Uterine smooth muscle cell (primary cell): ENCODE measurements at places on chromosomes 6 and 20. TPM values are rescaled to one million over a fixed set of nuclear protein-coding genes. Genes with fewer than 3 reads are reported as not detected.

Gene MUC22
- not detected in 2 replicates for total RNA-seq

Gene DLK2
- 0.66 and 1.1 TPM in 2 replicates for total RNA-seq

Gene ROS1
- total RNA-seq = 2.0 TPM in 2 replicates

Gene RBM12
- 35.9 and 49.8 TPM in 2 replicates for total RNA-seq

Gene ARMH2
- total RNA-seq = not detected in 2 replicates

Gene ZNF391
- total RNA-seq = 1.7 and 3.0 TPM in 2 replicates

Gene KCNS1
- 1.00 and 1.6 TPM in 2 replicates for total RNA-seq

Gene SEMG1
- total RNA-seq = not detected in 2 replicates

Gene KIFC1
- 15.0 and 57.7 TPM in 2 replicates for total RNA-seq

Gene ANKEF1
- 1.00 and 1.9 TPM in 2 replicates for total RNA-seq

Gene ID4
- 15.8 and 18.6 TPM in 2 replicates for total RNA-seq

Gene LGSN
- not detected in 2 replicates for total RNA-seq

Gene HTR1B
- not detected in 2 replicates for total RNA-seq

Gene ENPP5
- 0.50 and 0.55 TPM in 2 replicates for total RNA-seq

Gene SRMS
- total RNA-seq = not detected in 2 replicates

Gene TMEM14B
- 69.5 and 104 TPM in 2 replicates for total RNA-seq

Gene MYB
- total RNA-seq = 0.12 and 1.1 TPM in 2 replicates

Gene RAB44
- total RNA-seq = under 0.01 TPM in 1 of 2 replicates, not detected in the other

Gene RGS17
- total RNA-seq = 27.5 and 35.9 TPM in 2 replicates

Gene ENPP4
- total RNA-seq = 2.2 and 2.4 TPM in 2 replicates

Gene EDN1
- 0.75 and 1.3 TPM in 2 replicates for total RNA-seq

Gene TCP11
- 0.25 and 0.66 TPM in 2 replicates for total RNA-seq

Gene TOP1
- 30.2 and 37.4 TPM in 2 replicates for total RNA-seq

Gene PPP1R16B
- total RNA-seq = 0.12 and 5.3 TPM in 2 replicates

Gene DEF6
- total RNA-seq = 0.87 and 0.89 TPM in 2 replicates

Gene THBD
- 18.5 and 54.1 TPM in 2 replicates for total RNA-seq

Gene BMP2
- 5.0 and 13.5 TPM in 2 replicates for total RNA-seq

Gene PI16
- 0.11 and 0.75 TPM in 2 replicates for total RNA-seq

Gene VSTM2L
- 0.66 and 2.2 TPM in 2 replicates for total RNA-seq

Gene PSMB8
- 41.2 and 52.1 TPM in 2 replicates for total RNA-seq

Gene PLCB1
- 15.2 and 16.2 TPM in 2 replicates for total RNA-seq

Gene HAO1
- total RNA-seq = not detected in 2 replicates

Gene ZMYND8
- 16.5 and 27.1 TPM in 2 replicates for total RNA-seq

Gene TRIM15
- total RNA-seq = not detected in 2 replicates

Gene PAK5
- total RNA-seq = not detected in 2 replicates

Gene C20orf96
- 3.1 and 4.4 TPM in 2 replicates for total RNA-seq

Gene KHDRBS2
- not detected in 2 replicates for total RNA-seq

Gene CNR1
- under 0.01 TPM in 1 of 2 replicates, not detected in the other for total RNA-seq
